CD4-positive, alpha-beta T cell treated with Interleukin-17A for 1 hour (primary cell): ENCODE measurements at places on chromosomes 11 and 22.
A peak's percentile ranks its signal among the peaks of the same experiment; 100 is the strongest.

- peak; percentile 72 for DNase-seq
Observed at GRCh38 chr11:123429913-123430720, at the start of gene GRAMD1B. Gene GRAMD1B, plus strand, starts transcription at chr11:123430269. Its CDS starts 524 bp downstream, at chr11:123430793.

- DNase-seq = no peak
Observed at GRCh38 chr11:94997437-94997836, 23.9 kb downstream of the KDM4D start.

- no peak for DNase-seq
Observed at GRCh38 chr11:35911013-35911412, 32.8 kb upstream of the LDLRAD3 start.

DNA sequence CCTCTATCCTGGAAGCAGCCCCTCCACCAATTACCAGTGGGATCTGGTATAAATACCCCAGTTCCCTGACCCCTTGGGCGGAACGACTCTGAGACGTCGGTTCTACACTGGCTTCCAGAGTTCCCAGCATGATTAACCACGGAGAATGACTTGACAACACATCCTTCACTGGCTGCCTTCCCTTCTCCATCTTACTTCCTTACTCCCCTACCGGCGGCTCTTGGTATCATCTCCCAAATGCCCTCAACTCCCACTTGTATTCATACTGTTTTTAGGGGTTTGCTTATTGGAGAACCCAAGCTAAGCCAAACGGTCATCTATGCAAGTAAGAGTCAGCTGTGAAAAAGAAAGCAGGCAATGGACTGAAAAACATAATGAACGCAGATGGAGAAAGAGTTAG lies 56.1 kb downstream of the APOL3 start:
- DNase-seq = no peak

DNA sequence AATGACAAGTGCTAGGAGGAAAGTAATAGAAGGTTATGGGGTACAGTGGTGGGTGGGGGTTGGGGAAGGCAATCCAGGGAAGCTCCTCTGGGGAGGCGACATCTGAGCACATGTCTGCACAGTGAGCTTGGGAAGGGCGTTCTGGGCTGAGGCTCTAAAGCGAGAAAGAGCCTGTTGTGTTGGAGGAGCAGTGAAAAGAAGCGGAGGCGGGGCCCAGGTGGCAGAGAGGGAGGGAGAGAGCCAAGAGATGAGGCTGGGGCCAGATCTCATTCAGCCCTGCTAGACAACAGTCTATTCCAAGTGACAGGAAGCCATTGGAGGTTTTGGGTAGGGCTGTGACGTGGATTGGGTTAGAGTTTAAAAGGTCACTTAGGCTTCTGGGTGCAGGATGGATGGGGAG lies 55.3 kb upstream of the PARVG start:
- no peak for DNase-seq

DNA sequence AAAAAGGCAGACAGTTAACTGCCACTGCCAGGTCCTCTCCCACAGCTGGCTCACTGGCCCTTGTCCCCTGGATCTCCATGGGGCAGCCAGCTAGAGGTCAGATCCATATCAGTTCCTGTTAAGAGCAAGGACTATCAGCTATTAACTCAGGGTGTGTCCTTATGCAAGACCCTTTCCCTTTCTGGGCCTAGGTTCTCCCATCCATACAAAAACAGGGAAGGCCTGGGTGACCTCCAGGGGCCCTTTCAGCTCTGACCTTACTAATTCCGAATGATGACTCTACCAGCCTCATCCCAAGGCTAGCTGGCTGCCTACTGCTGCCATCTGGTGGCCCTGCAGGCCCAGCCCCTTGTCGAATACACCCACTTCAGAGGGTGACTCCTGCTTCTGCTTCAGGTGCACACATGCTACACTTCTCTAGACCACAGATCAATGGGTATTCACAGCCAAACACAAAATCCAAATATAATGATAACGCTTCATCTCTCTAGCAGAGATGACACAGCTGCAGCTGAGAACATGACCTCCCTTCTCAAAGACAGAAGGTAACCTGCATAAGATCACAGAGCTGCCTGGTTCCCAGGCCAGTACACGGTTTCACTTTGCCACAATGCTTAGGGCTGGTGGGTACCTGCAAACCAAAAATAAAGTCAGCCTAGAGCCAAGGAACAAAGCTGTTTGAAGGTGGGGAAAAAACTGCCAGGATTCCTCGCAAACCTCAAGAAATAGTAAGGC lies 34.1 kb downstream of the SERGEF start:
- no peak for DNase-seq

DNA sequence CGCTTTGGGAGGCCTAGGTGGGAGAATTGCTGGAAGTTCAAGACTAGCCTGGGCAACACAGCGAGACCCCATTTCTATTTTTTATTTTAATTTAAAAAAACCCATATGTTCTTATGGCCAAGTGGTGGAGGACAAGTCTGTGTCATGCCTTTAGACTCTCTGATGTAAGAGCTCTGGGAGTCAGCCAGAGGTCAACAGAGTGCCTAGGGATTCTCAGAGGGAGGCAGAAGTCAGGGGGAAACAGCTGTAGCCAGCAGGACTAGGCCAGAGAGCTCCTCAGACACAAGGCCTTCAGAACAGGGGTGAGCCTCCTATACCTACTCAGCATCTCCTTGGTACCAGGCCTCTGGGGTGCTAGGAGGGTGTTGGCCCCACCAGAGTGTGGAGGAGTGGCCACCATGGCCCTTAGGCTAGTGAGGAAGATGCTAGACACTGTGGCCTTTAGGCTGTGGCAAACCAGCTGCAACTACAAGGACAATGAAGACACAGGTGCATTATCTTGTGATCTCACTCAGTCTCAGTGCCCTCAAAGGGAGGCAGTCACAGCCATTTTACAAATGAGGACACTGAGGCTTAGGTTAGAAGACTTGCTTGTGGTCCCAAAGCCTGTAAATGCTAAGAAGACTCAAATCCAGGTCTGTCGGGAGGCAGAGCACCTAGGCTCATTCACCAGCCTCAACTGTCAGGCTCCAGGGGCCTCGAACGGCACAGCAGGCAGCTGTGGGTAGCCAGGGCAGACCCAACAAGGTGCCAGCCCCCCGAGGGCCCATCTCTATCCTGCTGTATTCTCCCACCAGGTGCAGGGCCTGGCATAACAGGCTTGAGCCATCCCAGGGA lies 5.0 kb downstream of the ZP1 start:
- no peak for DNase-seq

DNA sequence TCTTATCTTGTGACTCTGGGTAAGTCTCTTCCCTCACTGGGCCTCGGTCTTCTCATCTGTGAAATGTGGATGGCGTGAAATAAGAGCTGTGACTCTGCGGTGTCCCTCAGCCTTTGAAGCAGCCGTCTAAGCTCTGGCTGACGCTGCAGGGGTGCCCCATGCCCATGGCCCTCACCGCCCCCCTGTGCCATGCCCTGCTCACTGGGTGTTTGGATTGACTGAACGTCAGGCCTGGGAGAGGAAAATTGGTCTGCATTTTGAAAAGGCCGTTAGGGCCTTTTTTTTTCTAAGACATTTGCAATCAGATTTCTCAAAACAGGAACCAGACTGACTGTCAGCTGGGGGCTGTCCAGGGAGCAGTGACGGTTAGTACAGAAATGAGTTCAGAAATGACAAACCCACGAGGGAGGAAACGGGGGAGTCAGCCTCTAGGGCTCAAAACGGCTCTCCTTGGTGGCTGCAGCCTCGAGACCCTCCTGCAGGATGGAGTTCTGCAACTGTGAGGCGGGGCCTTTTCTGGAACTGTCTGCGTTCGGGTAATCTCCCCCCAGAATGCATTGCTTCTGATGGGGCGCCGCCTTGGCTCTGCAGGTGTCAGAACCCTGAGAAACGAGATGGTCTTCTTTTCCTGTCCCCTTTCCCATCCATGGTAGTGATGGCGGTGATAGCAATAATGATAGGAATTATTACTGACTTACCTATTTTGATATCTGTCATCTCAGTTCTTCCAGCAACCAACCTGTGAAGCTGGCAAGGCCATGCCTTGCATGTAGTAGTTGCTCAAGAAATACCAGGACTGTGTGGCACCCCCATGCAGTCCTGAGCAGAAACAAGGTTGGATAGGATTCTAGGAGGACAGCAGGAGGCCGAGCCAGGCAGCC lies 2.0 kb downstream of the GRK2 start:
- DNase-seq = peak; percentile 73

DNA sequence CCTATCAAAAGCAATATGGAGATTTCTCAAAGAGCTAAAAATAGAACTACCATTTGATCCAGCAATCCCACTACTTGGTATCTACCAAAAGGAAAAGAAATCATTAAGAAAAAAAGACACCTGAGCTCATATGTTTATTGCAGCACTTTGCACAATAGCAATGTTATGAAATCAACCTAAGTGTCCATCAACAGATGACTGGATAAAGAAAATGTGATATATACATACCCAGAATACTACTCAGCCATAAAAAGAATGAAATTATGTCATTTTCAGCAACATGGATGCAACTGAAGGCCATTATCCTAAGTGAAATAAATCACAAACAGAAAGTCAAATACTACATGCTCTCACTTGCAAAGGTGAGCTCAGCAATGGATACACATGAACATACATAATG lies 1565.5 kb upstream of the RAG2 start:
- no peak for DNase-seq

GRCh38 chr11:31369348-31370329 lies at the start of the genes DCDC1 and DNAJC24:
Gene DCDC1, minus strand, starts transcription at chr11:31369739. Its CDS starts 41,459 bp downstream, at chr11:31328280.
Gene DNAJC24, plus strand, starts transcription at chr11:31369860. Its CDS starts 889 bp downstream, at chr11:31370749.
- DNase-seq = peak; percentile 95

DNA sequence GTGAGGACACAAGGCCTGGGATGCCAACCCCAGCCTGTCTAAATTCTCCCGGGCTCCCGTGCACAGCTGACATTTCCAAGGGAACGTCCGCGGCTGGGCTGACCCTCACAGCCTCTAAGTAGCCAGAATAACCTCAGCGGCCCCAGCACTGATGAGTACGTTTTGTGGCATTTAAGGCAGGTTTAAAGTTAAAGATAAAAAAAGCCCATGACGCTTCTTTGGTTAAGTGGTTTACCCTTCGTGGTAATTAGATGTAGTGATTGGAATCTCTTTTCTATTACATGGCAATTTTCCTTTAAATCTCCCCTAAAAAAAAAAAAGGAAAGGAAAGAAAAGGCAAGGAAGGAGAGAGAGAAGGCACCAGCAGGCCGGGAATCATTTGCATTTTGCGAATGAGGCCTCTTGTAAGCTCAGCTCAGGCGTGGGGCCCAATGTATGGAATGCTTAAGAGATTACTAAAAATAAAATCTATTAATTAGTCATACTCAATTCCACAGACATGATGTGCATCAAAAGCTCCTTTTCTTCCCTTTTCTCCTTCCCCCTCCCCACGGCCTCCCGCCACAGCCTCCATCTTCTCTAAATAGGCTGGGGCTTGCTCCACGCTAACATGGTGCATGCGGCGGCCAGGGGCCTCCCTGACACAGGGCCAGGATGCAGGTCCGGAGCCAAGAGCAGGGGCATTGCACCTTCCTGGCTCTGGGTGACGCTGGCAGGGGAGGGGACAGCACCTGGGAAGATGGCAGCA lies 44.1 kb downstream of the MACROD1 start:
- DNase-seq = no peak

- DNase-seq = no peak
Observed at GRCh38 chr11:8059571-8060011, 21.4 kb upstream of the TUB start.

DNA sequence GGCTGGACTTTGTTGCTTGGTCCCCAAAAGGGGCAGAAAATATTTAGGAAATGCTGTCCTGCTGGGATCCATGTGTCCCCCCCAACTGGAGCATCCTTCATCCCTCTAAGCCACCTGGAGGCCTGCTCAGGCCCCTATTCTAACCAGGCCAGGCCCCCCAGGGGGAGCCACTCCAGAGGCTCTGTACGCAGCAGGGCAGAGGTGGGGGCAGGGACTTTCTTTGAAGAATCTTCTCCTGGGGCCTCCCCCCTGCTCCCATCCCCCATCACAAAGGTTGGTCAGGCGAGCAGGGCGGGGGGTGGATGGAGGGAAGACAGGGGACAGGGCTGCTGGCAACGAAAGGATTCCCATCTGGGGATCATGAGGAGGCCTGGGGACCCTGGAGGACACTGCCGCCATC lies 170.8 kb downstream of the MN1 start:
- DNase-seq = no peak

GRCh38 chr11:11786234-11786633 lies 55.5 kb upstream of the USP47 start:
- DNase-seq = no peak

DNA sequence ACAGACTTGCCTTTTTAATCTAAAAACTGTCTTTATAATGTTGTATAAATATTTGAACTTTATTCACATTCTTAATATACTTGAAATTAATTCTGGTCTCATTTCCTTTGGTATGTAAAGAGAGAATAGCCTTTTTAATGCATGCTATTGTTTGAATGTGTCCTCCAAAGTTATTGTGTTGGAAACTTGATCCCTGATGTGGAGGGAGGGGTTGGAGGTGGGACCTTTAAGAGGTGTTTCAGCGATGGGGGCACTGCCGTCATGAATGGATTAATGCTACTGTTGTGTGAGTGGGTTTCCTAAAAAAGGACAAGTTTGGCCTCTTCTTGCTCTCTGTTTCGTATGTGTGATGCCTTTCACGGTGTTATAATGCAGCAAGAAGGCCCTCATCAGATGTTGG lies 131.7 kb downstream of the DDX10 start:
- DNase-seq = no peak

- no peak for DNase-seq
Observed at GRCh38 chr11:3000032-3000961, 8.2 kb upstream of the NAP1L4 start.

DNA sequence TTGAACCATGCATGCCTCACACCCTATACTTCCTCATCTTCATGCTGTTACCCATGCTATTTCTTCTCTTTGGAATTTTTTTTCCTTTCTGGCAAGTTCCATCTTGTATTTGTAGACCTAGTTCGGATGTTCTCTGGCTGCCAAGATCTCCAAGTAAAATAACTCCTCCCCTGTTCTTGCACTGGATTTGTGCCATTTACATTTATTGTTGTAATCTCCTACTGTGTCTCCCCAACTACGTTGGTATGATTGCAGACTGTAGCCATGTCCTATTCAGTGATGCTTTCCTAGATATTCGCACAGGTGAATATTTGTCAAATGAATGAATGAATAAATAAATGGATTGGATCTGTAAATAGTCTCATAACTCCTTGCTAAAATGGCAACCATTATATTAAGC lies 546.0 kb downstream of the MN1 start:
- no peak for DNase-seq

- no peak for DNase-seq
Observed at GRCh38 chr11:17649261-17649660, 70.1 kb upstream of the MYOD1 start.

DNA sequence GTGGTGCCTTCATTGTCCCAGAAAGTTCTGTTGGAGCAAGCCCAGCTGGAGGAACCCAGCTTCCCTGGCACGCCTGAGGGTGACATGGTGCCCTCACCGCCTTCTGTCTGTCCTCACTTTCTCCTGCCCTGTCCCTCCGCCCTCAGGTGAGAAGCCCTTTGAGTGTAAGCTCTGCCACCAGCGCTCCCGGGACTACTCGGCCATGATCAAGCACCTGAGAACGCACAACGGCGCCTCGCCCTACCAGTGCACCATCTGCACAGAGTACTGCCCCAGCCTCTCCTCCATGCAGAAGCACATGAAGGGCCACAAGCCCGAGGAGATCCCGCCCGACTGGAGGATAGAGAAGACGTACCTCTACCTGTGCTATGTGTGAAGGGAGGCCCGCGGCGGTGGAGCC lies 46.0 kb upstream of the NNMT start:
- no peak for DNase-seq
